ENCODE measurements at places on chromosomes 7 and 10.

GRCh38 chr7:70749831-70750230, 382.1 kb upstream of the GALNT17 start:
- no peak for DNase-seq

DNA sequence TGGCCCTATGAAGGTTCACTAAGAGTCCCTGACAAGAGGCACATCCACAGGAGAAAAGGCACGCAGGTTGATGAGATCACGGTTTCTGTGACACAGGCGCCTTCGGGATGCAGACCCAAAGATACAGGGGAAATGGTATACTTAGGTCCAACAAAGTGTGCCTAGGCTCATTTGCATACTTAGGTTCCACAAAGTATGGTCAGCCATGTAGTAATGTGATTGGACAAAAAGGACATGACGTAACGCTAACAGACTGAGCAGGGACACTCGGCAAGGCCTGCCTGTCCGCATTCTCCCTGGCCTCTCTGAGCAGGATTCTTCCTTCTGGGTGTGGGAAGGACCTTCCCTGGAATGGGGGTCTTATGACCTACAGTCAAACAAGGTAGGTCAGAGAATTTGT, 190.6 kb downstream of the CELF2 start:
- DNase-seq: no peak

- no peak for DNase-seq
These were observed 18.9 kb downstream of the BHLHA15 start for GRCh38 chr7:98229991-98230745.

GRCh38 chr10:68121852-68122251, 12.6 kb downstream of the MYPN start:
- DNase-seq: no peak

DNA sequence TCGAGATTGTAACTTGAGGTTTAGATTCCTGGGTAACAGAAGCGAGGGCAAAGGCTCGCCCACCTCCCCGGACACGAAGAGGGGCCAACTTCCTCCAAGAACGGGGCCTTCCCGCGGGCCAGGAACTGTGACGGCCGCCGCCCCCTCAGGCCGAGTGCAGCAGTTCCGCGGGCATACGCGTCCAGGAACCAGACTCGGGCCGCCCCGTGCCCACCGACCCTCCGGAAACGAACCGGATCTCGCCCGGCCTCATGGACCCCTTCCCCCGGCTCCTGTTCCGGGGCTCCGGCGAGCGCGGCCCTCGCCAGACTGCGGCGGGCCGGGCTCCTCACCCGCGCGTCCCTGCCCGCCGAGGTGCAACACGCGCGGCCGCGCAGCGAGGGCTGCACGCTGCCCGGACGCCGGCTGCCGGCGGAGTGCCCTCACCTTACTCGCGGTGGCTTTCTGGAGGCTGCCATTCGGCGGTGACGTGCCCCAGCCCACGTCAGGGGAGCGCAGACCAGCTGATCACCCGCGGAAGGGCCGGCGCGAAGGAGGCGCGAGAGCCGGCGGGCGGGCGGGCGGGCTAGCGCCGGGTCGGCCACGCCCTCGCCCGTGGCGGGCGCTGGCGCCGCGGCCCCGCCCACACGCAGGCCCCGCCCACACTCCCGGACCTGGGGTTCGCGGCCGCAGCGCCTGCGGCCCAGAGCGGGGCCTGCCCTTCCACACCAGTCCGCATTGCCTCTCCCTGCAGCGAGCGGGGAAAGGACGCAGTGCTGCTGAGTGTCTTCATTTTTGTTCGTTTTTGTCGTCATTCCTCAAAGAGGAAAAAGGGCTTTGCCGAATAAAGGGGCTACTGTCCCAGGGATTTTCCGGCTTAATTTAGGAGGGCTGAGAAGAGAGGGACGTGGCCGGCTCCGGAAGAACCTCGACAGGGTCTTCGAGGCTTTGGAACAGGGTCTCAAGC, at the start of gene XPNPEP1:
TSS of gene XPNPEP1 (minus strand) at position 536 of the 946 bp plus-strand sequence. CDS start at position 458, 78 bp downstream.
- peak; percentile 60 for DNase-seq

DNA sequence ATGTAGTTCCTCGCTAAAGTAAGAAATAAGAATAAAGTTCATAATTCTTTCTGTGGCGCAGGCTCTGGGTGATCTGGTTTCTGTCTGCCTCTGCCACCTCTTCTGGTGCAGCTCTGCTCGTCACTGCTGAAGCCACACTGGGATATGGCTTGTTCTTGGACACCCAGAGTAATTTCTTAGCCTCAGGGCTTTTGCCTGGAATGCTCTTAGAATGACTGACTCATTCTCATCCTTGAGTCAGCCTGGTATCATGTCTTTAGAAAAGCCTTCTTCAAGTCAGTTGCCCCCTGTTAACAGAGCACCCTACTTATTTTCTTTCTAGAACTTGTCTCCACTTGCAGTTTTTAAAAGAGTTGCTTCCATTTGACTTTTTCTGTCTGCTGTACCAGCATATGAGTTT, 2.0 kb downstream of the ZSCAN25 start:
- no peak for DNase-seq

Measured in stimulated activated CD8-positive, alpha-beta memory T cell treated with anti-CD3 and anti-CD28 coated beads, Interleukin-7, amount 100 ng/mL, for 4 hours (primary cell).